ENCODE measurements at places on chromosomes 3 and 15.

GRCh38 chr15:52112203-52112750, 298 bp downstream of the BCL2L10 start:
- peak; percentile 64 for DNase-seq

GRCh38 chr3:126322181-126322967, 34.8 kb downstream of the KLF15 start:
- no peak for DNase-seq

- no peak for DNase-seq
Measured at GRCh38 chr15:39697509-39697908, 85.1 kb downstream of the FSIP1 start.

GRCh38 chr3:31462050-31462569, 70.6 kb upstream of the STT3B start:
- peak; percentile 6 for DNase-seq

GRCh38 chr3:171240504-171240835, 213.9 kb upstream of the SLC2A2 start:
- no peak for DNase-seq

DNA sequence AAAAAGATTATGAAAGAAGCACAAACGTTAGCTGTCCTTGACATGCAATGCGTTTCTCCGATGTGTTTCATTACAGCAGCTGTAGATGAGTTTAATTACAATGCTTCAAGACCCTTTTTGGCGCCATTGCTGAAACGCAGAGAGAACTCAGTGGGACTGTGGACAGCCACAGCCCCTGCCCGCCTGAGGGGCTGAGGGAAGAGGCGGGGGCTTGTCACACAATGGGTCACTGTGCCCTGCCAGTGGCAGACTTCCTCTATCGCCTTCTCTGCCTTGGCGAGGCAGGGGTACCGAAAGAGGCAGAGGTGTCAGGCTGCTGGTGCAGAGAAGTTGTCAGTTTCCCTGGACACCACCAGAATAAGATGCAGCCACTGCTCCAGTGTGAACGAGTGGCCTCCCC, 252.0 kb downstream of the NR2F2 start:
- DNase-seq, result no peak

DNA sequence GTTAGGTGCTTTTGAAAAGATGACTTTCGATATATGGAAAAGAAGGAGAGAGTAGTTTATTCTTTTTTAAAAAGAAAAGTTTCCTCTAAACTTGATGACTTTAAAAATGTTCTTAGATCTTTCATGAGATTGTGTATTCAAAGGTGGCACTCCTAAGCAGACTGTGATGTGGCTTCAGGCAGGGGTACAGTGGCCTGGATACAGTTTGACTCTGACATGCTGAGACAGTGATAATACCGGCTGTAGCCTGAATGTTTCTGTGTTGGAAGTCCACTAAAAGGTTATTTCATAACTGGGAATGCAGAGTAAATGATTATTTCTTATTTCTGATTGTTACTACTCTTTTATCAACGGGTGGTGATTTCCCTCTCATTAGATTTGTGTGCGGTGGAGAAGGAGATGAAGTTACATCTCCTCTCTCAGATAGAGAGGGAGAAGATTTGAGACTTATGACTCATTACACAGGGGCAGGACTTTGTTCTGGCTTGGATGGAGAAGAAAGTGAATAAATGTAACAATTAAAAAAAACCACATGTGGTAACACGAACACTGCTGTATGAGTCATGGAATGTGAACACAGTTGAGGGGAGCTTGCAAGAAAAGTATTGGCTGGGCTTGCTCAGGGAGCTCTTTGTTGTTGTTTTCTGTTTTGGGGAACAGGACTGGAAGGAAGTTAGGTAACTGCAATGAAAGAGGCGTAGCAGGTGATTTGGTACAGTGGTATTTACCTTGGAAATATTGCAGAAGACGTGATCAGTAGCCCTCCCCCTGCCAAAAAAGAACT, 21.6 kb downstream of the SPTSSB start:
- no peak for DNase-seq

DNA sequence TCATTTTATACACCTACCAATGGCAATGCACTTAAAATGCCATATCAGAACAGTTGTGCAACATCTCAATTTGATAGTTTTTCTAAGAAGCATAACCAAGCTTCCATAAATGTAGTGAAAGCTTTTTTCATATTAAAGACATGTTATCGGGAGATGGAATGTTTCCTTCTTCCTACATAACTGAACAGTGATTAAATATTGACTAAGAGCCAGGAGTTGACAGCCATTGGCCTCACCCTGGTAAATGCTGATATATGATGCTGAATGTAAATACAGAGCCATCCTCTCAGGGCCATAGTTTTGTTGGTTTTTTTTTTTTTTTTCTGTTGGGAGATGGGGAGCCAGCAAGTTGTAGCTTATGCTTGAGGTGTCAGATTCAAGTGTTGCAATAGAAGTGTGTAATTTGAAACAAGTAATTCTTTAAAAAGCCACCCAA, 203.3 kb upstream of the IL12A start:
- DNase-seq, result no peak

DNA sequence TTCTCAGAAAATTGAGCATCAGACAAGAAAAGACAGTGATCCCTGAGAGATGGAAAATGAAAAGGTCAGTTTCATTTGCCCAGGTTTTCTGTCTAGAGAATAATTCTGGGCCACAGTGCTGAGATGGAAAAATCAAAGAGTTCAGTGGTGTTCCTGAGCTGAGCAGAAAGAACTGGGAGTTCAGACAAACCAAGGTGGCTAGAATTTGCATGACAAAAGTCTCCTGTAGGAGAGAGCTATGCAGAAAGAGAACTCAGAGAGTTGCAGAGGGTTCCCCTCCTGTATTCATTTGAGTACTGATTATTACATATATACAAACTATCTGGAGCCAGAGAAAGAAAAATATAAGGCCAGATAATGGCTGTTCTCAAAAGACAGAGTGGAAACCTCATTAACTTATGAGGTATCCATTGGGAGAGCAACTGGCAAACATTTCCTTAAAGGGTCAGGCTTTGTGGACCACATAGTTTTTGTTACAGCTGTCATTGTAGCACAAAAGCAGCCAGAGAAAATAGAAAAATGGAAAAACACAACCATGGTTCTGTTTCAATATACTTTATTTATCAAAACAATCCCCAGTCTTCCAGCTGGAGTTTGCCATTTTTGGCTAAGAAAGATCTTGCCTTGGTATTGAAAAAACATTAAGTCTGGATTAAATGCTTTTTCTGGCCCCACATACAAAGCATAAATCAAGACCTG, 1004.1 kb downstream of the TBL1XR1 start:
- no peak for DNase-seq

- no peak for DNase-seq
Measured at GRCh38 chr15:98658831-98659699, 10.7 kb downstream of the IGF1R start.

GRCh38 chr3:47001731-47002170, 22.3 kb downstream of the NBEAL2 start:
- no peak for DNase-seq

- DNase-seq, result no peak
Measured at GRCh38 chr3:151133917-151134450, 48.5 kb downstream of the MED12L start.

DNA sequence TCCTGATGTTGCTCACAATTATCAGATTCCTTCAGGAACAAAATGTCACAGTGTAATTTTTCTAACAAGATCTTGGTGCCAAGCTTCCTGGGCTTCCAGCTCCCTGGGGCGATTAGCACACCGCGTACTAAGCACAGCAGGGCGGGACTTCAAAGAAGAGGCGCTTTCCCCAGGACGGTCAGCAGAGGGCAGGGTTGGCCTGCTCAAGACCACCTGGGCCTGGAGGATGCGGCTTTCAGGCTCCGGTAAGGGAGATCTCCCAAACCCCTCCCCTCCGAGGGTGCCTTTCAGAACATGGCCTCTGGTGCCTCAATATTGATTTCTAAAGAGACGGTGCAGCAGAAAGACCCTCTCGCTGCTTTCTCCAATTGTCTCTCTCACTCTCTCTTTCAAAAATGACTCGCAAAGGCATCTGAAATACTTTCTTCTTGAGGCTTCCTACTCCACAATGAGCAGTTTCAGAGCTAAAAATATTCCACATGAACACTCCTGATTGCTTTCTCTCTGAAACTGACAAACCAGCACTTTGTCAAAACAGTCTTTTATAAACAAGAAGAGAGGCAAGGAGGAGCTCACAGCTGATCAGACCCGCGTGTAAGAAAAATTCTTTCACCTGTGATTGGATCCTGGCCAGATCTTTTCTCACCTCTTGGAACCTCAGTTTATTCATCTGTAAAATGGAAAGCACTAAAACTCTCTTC, 154.0 kb downstream of the ADAMTS9 start:
- DNase-seq, result no peak

DNA sequence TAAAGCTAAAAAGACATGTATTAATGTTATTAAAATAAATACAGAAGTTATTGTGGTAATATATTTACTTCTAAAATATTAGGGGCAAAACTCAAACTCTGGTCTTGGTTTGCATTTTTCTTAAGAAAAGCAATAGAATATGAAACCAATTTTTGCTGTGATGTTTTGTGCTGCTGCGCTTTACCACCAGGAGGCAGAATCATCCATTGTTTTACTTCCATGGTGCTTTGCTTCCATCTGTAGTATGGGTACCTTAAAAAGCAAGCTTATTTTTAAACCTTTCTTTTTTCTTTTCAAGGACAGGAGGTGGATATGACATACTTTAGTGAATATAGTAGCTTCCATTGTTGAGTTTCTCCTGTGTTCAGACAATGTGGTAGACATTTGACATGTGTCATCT, 46.6 kb upstream of the MRPL3 start:
- no peak for DNase-seq

DNA sequence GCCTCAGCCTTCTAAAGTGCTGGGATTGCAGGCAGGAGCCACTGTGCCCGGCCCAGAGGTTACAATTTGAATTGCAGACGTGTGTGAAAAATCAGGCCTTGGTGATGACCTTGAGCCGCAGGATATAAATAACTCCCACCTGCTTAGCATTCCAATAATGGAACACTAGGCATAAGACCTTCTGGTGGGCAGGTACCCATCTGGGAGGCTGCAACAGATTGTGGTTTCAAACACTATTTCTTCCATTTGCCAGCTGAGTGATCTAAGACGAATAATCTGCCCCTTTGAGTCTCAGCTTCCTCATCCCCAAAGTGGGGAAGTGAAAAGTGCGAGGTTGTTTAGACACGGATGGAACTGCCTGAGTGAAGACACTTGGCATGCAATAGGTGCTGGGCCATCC, 47.7 kb upstream of the HERC1 start:
- no peak for DNase-seq

DNA sequence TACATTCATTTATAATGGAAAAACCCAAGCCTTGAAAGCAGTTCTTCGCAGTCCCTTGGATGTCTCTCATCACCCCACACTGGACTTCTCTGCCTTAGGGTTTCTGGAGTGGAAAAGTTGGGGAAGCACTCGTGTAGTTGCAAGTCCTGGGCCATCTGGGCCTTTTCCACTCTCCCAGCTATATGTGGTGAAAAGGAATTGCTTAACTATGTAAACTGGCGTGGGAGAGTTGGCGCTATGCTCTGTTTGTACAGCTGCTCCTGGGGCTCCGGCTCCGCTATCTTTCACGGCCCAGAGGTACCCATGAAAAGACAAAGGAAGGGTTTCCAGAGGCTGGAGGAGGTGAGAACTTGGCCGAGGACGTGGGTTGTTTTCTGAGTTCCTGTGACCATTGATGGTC, 81.1 kb upstream of the MYZAP start:
- DNase-seq, result no peak

DNA sequence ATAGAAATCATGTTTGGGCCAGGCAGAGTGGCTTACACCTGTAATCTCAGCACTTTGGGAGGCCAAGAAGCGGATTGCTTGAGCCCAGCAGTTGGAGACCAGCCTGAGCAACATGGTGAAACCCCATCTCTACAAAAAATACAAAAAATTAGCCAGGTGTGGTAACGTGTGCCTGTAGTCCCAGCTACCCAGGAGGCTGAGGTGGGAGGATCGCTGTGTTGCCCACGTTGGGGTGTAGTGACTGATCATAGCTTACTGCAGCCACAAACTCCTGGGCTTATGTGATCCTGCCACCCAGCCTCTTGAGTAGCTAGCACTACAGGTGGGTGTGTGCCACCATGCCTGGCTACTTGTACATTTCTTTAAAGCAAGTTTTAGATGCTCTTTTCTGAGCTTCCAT, 114.3 kb downstream of the WDR76 start:
- DNase-seq, result no peak

All from T-helper 2 cell (primary cell).